Fibroblast of lung (primary cell): ENCODE measurements at places on chromosomes 16 and 17. TPM values are rescaled to one million over a fixed set of nuclear protein-coding genes. Genes with fewer than 3 reads are reported as not detected.

- no peaks in the 10 kb centered on the region for H3K27me3 ChIP-seq
- no peak overlapping the region for H3K4me3 ChIP-seq
- H3K36me3 ChIP-seq = no peaks in the 10 kb centered on the region
- DNase-seq = no peak
These were observed 6.2 kb upstream of the HEXIM2 start for GRCh38 chr17:45155483-45155882.

- no peak overlapping the region for H3K27ac ChIP-seq
- no peak overlapping the region for H3K4me3 ChIP-seq
- no peaks in the 10 kb centered on the region for H3K4me1 ChIP-seq
- no peaks in the 10 kb centered on the region for H3K36me3 ChIP-seq
- no peak for DNase-seq
These were observed 78.6 kb downstream of the MYH13 start for GRCh38 chr17:10294180-10294579.

- H3K36me3 ChIP-seq = no peaks in the 10 kb centered on the region
- H3K27ac ChIP-seq = no peak overlapping the region
- H3K4me3 ChIP-seq = no peak overlapping the region
- no peaks in the 10 kb centered on the region for H3K4me1 ChIP-seq
These were observed 35.4 kb upstream of the ADORA2B start for GRCh38 chr17:15909481-15909991.

DNA sequence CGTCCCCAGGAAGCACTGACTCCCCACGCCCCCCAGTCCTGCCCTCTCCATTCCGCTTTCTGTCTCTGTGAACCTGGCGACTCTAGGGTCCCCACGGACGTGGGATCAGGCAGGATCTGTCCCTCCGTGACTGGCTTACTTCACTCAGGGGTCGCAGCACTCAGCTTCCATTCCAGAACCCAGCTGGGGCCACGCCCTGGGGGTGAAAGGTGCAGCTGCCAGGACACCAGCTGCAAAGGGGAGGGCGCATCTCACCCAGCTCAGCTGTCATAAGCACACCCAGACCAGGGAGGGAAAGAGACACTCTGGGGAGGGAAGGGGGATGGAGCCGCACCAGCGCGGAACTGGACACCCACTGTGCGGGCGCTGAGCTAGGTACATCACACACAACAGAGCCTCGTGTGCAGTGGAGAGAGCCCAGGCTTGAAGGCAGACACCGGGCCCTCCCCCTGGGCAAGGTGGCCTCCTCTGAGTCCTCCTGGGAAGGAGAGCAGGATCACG is 18.5 kb upstream of the HEXD start:
- no peaks in the 10 kb centered on the region for H3K27me3 ChIP-seq
- peaks cover 5% of the 10 kb centered on the region for H3K36me3 ChIP-seq
- no peak for DNase-seq
- H3K27ac ChIP-seq = peak overlapping the region; percentile 28

GRCh38 chr16:87945351-87946042 is 5.7 kb upstream of the BANP start:
- no peak overlapping the region for H3K27ac ChIP-seq
- H3K36me3 ChIP-seq = no peaks in the 10 kb centered on the region
- H3K27me3 ChIP-seq = no peaks in the 10 kb centered on the region

GRCh38 chr17:38898812-38899348 is 26.5 kb upstream of the LASP1NB start:
- H3K4me3 ChIP-seq = no peak overlapping the region
- no peak for DNase-seq

- no peak for DNase-seq
- H3K36me3 ChIP-seq = no peaks in the 10 kb centered on the region
- H3K4me1 ChIP-seq = no peaks in the 10 kb centered on the region
- H3K27me3 ChIP-seq = peaks cover 10% of the 10 kb centered on the region
- no peak overlapping the region for H3K27ac ChIP-seq
These were observed 125.7 kb upstream of the CDH5 start for GRCh38 chr16:66240631-66241395.

- no peak for DNase-seq
- no peak overlapping the region for H3K27ac ChIP-seq
- H3K4me1 ChIP-seq = peaks cover 3% of the 10 kb centered on the region
- no peaks in the 10 kb centered on the region for H3K27me3 ChIP-seq
These were observed 22.9 kb downstream of the FAM20A start for GRCh38 chr17:68578236-68578635.

DNA sequence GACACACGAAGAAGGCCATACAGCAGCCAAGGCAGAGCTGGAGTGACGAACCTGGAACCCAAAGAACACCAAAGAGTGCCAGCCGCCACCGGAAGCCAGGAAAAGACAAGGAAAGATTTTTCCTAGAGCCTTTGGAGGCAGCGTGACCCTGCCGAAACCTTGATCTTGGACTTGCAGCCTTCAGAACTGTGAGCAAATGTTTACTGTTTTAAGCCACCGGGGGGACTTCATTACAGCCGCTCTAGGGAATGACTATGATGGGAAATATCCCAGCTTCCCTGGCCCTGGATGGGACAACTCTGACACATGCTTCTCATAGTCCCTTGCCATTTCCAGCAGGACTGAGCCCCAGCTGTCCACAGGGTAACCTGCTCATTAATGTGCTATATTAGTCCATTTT is 270.6 kb downstream of the HAPSTR1 start:
- no peak overlapping the region for H3K27ac ChIP-seq
- no peaks in the 10 kb centered on the region for H3K27me3 ChIP-seq
- no peaks in the 10 kb centered on the region for H3K4me1 ChIP-seq
- H3K4me3 ChIP-seq = no peak overlapping the region

GRCh38 chr16:85781695-85782370 is 17.5 kb downstream of the EMC8 start:
- H3K27me3 ChIP-seq = no peaks in the 10 kb centered on the region
- peaks cover 23% of the 10 kb centered on the region for H3K36me3 ChIP-seq
- peaks cover 10% of the 10 kb centered on the region for H3K4me1 ChIP-seq
- H3K4me3 ChIP-seq = no peak overlapping the region
- DNase-seq = peak; percentile 81
- H3K27ac ChIP-seq = peak overlapping the region; percentile 58

DNA sequence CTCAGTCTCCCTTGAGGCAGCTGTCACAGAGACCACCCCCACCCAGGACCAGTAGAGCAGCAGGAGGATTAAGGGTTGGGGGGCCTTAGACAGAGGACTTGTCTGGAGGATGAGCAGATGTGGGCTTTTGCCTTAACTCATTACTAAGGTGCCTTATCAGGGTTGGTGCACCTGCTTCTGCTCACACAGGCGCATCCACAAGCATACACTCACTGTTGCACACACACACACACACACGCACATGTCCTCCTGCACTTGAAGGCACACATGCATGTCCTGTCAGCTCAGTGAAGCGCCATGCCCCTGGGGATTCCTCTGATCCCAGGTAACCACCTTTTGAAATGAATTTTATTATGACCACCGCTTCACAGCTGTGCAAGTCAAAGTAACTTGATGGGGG is 1.2 kb downstream of the GFAP start:
- H3K36me3 ChIP-seq = no peaks in the 10 kb centered on the region
- no peak overlapping the region for H3K27ac ChIP-seq
- H3K4me3 ChIP-seq = no peak overlapping the region
- no peak for DNase-seq

GRCh38 chr17:51676691-51677487 is 416.5 kb downstream of the UTP18 start:
- no peaks in the 10 kb centered on the region for H3K4me1 ChIP-seq
- H3K27ac ChIP-seq = no peak overlapping the region
- DNase-seq = no peak
- no peaks in the 10 kb centered on the region for H3K27me3 ChIP-seq
- no peak overlapping the region for H3K4me3 ChIP-seq
- no peaks in the 10 kb centered on the region for H3K36me3 ChIP-seq

- DNase-seq = no peak
- no peaks in the 10 kb centered on the region for H3K4me1 ChIP-seq
- H3K36me3 ChIP-seq = peaks cover 12% of the 10 kb centered on the region
- H3K27me3 ChIP-seq = no peaks in the 10 kb centered on the region
- no peak overlapping the region for H3K4me3 ChIP-seq
These were observed 28.7 kb downstream of the KNOP1 start for GRCh38 chr16:19689342-19689741.

DNA sequence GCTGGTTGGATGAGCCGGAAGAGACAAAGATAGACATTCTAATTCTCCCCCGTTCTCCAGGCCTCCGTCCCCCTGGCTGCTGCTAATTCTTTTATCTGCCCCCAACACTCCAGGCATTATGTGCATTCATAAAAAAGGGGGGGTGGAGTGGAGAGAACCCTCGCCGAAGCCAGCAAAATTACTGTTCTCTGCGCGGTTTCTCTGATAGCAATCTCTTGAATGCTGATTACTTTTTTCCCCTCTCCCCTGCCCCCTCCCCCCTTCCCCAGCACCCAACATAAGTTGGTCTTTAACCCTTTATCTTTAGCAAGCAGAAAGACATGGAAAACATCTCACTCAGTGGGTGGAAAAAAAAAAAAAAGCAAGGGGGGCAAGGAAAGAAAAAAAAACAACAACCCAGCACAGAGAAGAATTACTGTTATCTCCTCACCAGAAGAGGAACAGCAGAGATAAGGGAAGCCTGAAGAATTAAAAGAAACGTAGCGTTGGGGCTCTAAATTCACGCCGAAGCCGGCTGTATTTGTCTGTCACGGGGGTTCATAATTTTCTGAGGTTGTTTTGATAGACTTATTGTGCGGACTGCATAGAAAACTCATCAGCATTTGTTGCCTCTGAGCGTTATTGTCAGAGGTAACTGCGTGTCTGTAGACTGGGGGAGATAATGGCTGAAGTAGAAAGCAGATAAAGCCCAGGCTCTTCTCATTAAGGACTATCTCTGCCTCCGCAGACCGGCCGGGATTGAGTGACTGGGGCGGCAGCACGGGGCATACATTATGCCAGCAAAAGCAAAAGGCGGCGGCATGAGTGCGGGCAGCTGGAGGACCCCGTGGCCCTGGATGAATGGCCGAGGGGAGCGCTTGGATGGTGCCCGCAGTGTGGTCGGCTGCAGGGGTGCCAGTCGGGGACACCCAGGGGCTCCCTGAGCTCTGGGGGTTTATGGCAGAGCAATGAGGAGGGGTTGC is 126.9 kb downstream of the MRM1 start:
- no peak overlapping the region for H3K4me3 ChIP-seq
- no peaks in the 10 kb centered on the region for H3K4me1 ChIP-seq
- H3K27me3 ChIP-seq = peaks cover 21% of the 10 kb centered on the region
- H3K27ac ChIP-seq = no peak overlapping the region
- no peaks in the 10 kb centered on the region for H3K36me3 ChIP-seq

GRCh38 chr16:7390974-7391373 is 58.3 kb downstream of the RBFOX1 start:
- H3K4me3 ChIP-seq = no peak overlapping the region
- H3K27me3 ChIP-seq = no peaks in the 10 kb centered on the region
- no peak overlapping the region for H3K27ac ChIP-seq
- DNase-seq = no peak

KRTAP1-1 gene
- total RNA-seq = not detected in 2 replicates

DERL2 gene
- 19.8 and 30.9 TPM in 2 replicates for total RNA-seq

SLFN12 gene
- total RNA-seq = 26.2 and 34.0 TPM in 2 replicates

RPH3AL gene
- total RNA-seq = 2.1 and 3.0 TPM in 2 replicates

MAPT gene
- 0.50 and 0.51 TPM in 2 replicates for total RNA-seq

NCOR1 gene
- 63.2 and 106 TPM in 2 replicates for total RNA-seq

ASGR1 gene
- total RNA-seq = 0.66 and 0.77 TPM in 2 replicates

KCNH6 gene
- not detected in 2 replicates for total RNA-seq

EPOP gene
- total RNA-seq = 0.26 and 0.33 TPM in 2 replicates
